ENCODE measurements at places on chromosomes 7 and 10. TPM values are rescaled to one million over a fixed set of nuclear protein-coding genes. Genes with fewer than 3 reads are reported as not detected.

The RASSF4 gene
- total RNA-seq: 1.5 TPM

The FKBP9 gene
- 0.42 TPM for total RNA-seq

The ACBD7 gene
- not detected for total RNA-seq

The GATAD1 gene
- total RNA-seq: 16.3 TPM

The IMPDH1 gene
- total RNA-seq: 55.9 TPM

The CPA2 gene
- total RNA-seq: not detected

The ACTR3C gene
- total RNA-seq: 6.0 TPM

The ABI1 gene
- total RNA-seq: 75.5 TPM

The LRMDA gene
- total RNA-seq: not detected

The ZMIZ1 gene
- total RNA-seq: 30.0 TPM

The ATAD1 gene
- 32.2 TPM for total RNA-seq

The MOGAT3 gene
- total RNA-seq: not detected

The UBTD1 gene
- 1.1 TPM for total RNA-seq

The CTAGE4 gene
- total RNA-seq: 0.32 TPM

The MEOX2 gene
- not detected for total RNA-seq

The JAKMIP3 gene
- total RNA-seq: 0.39 TPM

The SPRN gene
- not detected for total RNA-seq

The UCMA gene
- not detected for total RNA-seq

The CAMK1D gene
- total RNA-seq: 47.3 TPM

The CDNF gene
- 0.62 TPM for total RNA-seq

The RELN gene
- total RNA-seq: not detected

The PCLO gene
- total RNA-seq: 0.07 TPM

The PAX2 gene
- total RNA-seq: not detected

The CYP2C19 gene
- total RNA-seq: not detected

The CYP2C9 gene
- total RNA-seq: not detected

The NEBL gene
- not detected for total RNA-seq

The GPC2 gene
- total RNA-seq: 5.0 TPM

The MBL2 gene
- total RNA-seq: not detected

The KNDC1 gene
- total RNA-seq: 1.1 TPM

The IKZF1 gene
- 323 TPM for total RNA-seq

The TAS2R4 gene
- total RNA-seq: 0.50 TPM

The VPS26A gene
- total RNA-seq: 36.7 TPM

The FRMPD2 gene
- 0.17 TPM for total RNA-seq

The GNG11 gene
- 24.5 TPM for total RNA-seq

The RBP3 gene
- total RNA-seq: not detected

The KCNH2 gene
- 5.6 TPM for total RNA-seq
